KG1 (cell line): ENCODE measurements at places on chromosomes 11 and 22.

DNA sequence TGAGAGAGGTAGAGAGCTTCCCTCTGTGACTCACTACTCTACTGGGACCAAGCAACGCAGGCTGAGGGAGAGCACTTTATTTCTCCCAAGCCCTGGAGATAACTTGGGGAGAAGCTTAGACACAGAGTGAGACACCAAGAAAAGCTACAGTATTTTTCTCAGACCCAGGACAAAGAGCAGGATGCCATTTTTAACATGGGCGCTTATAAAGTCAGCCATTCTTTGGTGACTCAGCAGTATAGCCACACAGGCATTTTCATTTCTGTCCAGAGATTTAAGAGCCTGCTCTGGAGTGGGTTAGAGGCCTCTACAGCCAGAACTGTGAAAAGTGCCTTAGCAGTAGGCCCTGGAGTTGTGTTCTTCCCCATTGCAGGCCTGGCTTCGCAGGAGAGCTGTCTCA, 55.0 kb upstream of the GLYAT start:
- DNase-seq, result no peak

DNA sequence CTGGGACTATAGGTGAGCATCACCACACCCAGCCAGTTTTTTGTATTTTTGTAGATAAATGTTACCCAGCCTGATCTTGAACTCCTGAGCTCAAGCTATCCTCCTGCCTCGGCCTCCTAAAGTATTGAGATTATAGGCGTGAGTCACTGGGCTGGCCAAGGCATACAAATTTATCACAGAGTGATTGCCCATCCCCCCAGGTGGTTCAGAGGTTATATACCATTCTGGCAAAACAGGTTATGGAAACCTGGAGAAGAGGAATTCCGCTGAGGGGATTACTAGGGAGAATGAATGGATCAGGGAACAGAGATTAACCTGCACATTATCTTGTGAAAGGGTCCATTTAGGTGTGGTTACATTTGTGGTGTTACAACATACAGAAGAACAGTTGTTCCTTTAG, 8.1 kb downstream of the ATG13 start:
- DNase-seq, result no peak

GRCh38 chr11:96151501-96151900, 191.5 kb downstream of the MAML2 start:
- DNase-seq, result no peak

DNA sequence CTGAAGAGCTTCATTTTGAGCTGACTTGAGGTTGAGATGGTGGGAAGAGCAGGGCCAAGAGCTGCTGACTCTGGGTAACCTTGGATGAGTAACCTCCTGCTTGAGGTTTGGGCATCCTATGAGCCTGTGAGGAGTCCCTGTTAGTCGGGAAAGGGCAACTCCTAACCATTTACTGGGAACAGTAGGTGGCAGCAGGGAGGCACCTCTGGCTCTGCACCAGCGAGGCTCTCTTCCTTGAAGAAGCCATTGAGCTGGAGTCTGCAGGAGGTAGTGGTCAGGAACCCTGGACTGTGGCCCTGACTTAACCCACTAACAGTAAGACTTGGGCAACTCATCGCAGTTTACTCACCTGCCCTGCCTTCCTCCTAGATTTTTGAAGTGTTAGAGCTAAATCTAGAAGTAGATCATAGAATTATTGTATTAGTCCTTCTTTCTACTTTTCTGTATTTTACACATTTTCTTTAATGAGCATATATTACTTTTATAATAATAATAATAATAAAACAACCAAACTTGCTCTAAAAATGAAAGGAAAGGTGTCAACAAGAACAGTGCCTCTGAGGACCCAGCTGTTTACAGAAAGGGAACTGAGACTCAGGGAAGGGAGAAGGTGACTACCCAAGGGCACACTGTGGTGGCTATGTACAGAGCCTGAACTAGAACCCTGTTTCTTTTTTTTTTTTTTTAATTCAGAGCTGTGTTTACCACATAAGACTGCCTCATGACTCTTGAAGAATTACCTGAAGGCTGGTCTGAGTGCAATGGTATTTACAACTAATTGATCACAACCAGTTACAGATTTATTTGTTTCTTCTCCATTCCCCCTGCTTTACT, 47.5 kb downstream of the MEI1 start:
- peak; percentile 27 for DNase-seq

DNA sequence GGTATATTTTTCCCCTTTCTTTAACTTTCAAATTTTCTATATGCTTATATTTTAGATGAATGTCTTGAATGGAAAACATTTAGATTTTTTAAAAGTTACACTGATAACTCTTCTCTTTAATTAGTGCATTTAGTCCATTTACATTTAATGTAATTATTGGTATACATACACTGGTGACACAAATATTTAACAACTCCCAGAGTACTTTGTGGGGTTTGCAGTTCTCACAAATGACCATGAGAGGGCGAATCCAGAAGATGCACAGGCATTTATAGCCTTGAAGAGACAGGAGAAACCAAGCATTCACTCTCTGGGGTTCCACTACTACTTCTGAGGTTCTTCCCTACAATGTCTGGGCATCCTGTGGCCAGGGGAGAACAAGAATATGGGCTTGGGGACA, 125.1 kb downstream of the TIMP3 start:
- DNase-seq, result no peak

DNA sequence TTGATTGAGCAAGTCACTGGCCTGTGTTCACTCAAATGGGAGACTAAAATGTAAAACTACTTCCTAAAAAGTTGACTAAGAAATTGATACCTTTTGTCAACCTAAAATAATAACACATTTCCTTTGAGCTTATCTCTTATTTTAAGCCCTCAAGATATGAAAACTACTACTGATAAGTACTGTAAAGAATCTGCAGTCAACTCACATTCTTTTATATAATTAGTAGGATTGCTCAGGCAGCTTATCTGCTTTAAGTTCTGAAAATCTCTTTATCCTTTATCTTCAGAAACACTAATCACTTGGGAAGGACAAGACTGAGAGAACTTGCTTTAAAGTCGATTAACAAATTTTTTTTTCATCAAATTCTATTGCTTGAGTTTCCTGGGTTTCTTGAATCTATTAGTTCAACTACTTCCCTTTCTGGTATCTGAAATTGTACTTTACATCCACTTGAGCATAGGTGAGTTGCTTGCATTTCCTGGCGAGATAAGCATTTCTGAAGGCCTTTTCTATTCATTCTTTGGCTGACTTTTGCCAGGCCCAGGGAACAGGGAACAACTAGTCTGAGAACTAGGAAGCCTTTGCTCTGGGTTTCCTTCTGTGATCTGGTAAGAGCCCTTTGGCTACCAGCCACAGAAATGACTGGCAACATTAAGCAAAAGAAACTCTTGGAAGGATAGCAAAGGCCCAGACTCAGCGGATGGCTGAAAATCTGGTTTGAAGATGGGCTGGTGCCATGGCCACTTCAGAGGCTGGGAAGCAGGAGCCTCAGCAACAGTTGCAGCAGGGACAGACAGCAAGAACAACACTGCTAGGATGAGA, 19.3 kb upstream of the CSRP3 start:
- DNase-seq, result no peak

DNA sequence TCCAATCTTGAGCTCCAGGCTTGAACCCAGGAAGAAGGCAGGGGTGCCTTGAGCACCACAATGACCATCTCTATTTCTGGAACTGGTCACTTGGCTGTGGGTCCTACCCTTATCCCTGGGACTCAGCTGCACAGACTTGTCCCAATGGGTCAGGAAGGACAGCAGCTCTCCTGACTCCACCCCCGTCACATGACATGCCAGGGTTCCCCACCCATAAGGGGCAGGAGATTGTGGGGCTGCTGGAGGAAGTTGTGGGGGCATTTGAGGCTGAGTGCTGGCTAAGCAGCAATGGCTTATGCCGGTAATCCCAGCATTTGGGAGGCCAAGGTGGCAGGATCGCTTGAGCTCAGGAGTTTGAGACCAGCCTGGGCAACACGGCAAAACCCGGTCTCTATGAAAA, 56.2 kb downstream of the NFAM1 start:
- DNase-seq, result no peak

DNA sequence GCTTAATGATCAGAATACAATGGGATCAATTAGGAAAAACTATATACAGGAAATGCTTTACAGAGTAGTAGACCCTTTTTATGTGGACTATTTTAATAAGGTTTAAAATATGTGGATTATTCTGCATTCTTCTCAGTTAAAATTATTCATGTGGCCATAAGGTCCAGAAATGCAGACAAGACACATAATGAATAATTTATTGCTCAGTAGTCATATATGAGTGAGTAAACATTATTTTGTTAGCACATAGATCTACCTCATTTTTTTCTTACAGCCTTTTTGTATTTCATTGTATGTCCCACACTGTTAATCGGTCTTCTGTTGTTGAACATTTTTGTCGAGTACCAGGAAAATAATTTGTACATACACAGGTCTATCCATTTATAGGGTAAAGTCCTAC, 20.8 kb downstream of the MED17 start:
- no peak for DNase-seq

DNA sequence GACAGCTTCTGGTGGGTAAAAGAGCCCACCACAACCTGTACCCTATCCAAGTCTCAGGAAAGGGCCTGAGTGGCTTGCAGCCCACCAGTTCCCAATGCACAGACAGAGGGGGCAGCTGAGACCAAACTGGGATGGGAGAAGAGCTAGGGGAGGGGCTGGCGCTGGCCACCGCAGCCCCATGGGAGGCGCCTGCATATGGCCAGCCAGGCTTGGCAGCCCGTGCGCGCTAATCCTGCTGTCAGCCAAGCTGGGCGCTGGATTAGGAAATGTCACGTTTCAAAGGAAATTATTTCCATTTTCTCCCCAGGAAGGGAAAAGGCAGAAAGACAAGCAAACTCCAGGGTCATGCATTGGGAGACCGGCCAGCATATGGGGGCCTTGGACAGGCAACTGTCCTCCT, 236.8 kb downstream of the BUD13 start:
- no peak for DNase-seq

DNA sequence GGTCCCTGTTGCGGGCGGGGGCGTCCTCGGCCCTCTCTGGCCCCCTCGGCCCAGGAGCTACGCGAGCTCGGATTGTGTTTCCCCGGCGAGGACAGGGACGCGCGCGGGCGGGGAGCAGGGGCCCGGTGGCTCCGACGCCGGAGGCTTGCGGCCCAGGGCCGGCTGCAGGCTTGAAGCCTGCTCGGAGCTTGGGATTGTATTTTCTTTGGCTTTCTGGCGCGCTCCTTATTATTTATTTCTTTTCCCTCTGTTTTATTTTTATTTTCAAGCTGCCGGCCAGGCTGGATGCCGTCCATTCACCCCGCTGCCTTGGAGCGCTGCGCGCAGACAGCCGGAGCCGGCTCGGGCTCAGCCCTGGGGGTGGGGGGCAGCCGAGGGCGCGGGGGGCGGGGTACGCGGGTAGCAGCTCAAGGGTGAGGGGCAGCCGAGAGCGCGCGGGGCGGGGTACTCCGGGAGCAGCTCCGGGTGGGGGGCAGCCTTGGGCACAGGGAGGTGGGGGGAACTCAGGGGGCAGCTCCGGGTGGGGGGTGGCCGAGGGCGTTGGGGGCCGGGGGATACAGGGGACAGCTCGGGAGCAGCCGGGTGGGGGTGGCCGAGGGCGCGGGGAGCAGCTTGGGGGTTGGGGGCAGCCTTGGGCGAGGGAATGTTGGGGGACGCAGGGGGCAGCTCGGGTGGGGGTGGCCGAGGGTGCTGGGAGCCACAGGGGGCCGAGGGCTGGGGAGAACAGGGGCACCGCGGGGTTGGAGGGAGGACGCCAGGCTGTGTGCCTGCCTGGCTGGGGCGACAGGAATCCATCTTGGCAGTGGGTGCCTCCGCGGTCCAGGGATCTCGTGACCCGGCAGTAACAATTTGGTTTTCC, 42.7 kb downstream of the KCNJ1 start:
- no peak for DNase-seq

- DNase-seq, result no peak
Observed at GRCh38 chr11:35085531-35086165, 53.3 kb upstream of the CD44 start.

DNA sequence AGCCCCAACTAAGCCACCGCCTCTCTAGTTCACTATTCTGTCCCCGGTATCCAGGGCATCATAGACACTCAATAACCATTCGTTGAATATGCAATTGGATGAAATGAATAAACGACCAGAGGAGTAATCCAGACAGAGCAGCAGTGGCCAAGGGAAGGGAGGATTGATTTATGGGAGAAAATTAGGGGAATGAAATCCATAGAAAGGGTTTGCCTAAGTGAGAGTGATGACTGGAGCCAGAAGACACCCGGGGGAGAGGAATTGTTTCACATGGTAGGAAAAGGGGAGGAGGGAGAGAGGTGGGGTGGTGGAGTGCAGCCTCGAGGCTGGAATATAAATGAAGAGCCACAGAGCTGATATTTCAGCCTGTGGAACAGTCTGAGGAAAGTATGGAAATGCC, 168.2 kb downstream of the COMMD9 start:
- no peak for DNase-seq

- peak; percentile 76 for DNase-seq
Observed at GRCh38 chr11:116835042-116835772, 2.2 kb downstream of the APOA1 start.

DNA sequence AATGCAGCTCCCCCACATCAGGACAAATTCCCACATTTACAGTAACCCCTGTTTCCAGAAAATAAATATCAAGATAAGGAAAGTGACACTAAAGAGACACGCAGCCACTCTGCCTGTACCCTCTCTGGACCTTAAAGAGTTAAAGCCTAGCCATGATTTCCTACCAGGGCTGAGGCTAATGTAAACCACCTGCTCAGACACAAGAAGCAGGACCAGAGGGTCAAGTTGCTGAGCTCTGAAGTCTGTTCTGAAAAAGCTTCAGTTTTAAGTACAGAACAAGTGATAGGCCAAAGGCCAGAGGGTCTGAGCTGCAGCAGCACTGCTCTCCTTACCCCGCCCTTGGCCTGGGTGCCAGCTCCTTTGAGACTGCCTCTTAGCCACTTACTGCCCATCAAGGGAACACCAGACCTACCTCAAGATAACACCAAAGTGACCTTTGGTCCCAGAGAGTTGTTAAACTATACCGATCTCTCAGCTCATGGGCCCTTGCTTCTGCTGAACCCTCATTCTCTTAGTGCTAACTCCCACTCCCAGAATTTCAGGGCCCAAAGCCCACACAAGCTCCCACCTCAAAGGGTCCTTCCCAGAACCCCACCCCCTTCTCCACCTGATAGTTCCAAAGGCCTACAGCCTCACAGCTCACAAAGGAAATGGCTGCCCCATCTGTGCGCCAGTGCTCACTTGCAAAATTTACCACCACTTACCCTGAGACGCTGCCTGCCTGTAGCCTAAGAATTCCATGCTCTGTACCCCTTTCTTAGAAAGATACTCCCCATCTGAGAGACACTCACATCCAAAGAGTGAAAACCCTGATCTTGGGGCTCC, 40.5 kb downstream of the IL18BP start:
- no peak for DNase-seq

DNA sequence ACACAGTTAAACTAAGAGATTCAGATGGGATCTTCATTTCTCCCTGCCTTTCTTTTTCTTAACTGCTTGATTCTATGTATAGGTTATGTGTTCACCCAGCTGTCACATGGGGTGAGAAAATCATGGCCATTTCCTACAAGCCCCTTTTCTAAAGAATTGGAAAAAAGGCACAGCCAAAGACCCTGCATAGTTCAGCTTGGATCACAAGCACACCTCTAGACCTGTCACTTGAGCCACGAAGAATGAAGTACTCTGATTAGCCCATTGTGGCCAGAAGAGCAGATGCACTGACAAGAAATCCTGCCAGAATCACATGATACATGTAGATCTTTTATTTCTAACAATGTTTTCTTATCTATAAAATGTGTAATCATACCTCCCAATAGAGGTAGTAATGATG, 69.7 kb downstream of the RAB38 start:
- no peak for DNase-seq

- DNase-seq, result no peak
Observed at GRCh38 chr11:102115557-102115956, 5.3 kb downstream of the YAP1 start.

GRCh38 chr11:117959438-117960149, 26.6 kb upstream of the IL10RA start:
- DNase-seq, result no peak
